Stimulated activated CD8-positive, alpha-beta memory T cell treated with anti-CD3 and anti-CD28 coated beads, Interleukin-7, amount 100 ng/mL, for 1 hour (primary cell): ENCODE measurements at places on chromosomes 5 and 9.

DNA sequence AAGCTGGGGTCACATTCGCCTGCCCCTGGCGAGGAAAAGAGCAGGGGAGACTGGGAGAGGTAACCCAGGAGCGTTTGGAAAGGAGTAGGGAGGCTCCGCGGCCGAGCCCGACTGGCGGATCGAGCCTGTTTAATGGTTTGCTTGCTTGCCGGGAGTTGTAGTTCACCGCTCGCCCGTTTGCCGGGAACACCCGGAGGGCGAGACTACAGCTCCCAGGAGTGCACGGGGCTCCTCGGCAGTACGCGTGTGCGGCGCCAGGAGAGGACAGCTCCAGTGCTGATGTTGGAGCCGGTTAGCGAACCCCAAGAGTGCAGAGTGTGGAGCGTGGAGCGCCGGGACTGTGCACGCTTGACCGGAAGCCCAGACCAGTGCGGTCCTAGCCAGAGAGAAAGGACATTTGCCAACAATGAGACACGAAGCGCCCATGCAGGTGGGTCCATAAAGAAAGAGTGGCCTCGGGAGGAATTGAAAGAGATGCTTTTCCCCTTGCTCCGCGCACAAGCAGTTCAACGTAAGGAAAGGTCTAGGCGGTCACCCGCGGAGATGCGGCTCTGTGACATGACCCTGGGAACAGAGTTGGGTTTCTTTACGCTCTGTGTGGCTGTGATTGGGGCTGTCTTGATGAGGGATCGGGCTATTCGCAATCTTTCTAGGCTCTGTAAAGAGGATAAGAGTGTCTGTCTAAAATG, at the start of gene RAB3C:
RAB3C (plus strand) TSS at position 273 of the 689 bp plus-strand sequence; CDS start at position 407, 134 bp downstream.
- no peak for DNase-seq

DNA sequence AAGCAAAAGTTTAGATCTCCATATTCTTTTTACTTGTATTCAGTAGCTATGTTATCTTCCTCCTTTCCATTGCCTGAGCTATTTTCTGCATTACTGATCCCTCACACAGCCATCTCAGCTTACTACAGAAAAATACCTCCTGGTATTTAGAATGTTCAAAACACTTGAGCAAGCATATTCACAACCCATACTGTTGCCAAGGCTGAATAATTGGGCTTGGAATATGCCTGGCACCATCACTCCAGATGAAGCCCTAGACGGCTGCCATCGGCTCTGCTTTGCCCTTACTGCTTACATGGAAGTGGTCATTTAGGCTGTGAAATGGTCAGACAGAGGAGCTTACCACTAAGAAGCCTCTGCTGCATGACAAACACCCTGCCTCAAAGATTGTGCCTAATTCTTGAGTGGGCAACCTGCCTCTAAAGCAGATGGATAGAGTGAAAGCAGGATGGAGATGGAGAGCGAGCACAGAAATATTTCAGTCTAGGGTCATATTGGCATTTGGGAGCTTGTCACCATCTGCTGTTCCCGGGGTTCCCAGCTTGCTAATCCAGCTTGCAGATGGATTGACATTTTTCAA, 92.5 kb upstream of the TAS2R1 start:
- no peak for DNase-seq

DNA sequence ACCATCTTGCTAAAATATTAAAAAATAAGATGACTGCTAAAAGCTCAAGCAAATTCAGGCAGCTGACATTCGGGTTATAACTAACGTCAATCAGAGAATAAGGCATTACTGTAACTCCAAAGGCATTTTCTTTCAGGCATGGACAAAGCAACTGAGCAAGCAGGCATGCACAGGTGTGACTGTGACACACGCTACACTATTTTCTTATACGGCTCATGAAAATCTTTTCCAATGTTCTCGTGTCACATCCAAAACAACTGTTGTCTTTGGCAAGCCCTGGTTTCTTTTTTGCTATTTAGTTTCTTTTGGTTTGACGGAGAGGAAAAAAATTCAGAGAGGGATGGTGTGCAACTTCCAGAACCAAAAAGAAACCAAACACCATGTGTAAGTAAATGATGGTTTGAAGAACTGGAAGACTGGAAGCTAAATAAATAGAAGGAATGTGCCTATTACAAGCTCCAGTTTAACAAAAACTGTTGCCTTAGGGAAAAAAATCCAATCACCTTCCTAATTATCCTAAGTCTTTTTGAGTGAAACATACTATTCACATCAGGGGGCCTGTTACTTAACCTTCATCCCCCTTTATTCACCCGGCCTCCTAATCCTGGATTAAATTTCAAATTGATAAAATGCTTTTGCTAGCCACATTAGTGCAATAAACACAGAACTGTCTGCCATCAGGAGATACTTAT, 277.6 kb downstream of the PSAT1 start:
- DNase-seq = no peak

- DNase-seq = no peak
Observed at GRCh38 chr9:116935149-116935897, 248.2 kb downstream of the TRIM32 start.

- no peak for DNase-seq
Observed at GRCh38 chr5:6660688-6661087, 27.4 kb downstream of the SRD5A1 start.

DNA sequence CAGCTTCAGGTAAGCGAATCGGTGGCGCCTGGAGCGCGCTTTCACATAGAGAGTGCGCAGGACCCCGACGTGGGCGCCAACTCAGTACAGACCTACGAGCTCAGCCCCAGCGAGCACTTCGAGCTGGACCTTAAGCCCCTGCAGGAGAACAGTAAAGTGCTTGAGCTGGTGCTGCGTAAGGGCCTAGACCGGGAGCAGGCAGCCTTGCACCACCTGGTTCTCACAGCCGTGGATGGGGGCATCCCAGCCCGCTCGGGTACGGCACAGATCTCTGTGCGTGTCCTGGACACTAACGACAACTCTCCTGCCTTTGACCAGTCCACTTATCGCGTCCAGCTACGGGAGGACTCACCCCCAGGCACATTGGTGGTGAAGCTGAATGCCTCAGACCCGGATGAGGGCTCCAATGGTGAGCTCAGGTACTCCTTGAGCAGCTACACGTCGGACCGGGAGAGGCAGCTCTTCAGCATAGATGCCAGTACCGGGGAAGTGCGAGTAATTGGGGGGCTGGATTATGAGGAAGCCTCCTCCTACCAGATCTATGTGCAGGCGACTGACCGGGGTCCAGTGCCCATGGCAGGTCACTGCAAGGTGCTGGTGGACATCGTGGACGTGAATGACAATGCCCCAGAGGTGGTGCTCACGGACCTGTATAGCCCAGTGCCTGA, 1.1 kb downstream of the PCDHAC2 start:
- no peak for DNase-seq

GRCh38 chr5:43232943-43233833, 41.2 kb downstream of the NIM1K start:
- no peak for DNase-seq

- DNase-seq = no peak
Observed at GRCh38 chr5:73030995-73031394, 75.2 kb downstream of the FCHO2 start.

- DNase-seq = no peak
Observed at GRCh38 chr9:2818804-2819121, 25.1 kb downstream of the PUM3 start.

DNA sequence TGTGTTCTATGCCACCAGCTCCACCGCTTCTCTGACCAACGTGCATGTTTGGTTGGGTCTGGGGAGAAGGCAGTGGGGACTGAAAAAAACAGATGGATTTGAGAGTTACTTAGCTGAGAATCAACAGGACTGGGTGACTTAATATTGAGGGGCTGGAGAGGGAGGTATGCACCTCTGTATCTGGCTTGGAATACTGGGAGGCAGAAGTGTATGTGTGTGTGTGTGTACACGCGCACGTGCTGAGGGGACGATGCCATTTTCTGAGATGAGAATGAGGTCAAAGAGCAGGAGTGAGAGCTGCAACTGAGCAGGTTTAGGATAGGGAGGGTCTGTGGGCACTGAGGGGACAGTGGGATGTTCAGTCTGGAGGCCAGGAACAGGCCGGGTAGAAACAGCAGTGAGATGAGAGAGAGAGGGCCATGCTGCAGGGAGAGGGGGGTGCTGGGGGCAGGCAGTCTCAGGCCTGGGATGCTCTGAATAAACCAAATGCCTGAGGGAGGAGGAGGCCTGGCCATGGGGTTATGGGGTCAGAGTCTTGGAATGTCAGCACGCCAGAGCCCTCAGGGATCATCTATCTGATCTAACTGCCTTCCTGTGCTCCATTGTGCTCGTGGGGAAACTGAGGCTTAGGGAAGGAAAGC, 14.0 kb downstream of the PDGFRB start:
- no peak for DNase-seq

- DNase-seq = no peak
Observed at GRCh38 chr5:178136990-178137389, 6.2 kb downstream of the RMND5B start.

GRCh38 chr9:112655668-112656067, 62.2 kb downstream of the INIP start:
- no peak for DNase-seq

- peak; percentile 22 for DNase-seq
Observed at GRCh38 chr5:1294835-1295649, at the start of gene TERT. Gene TERT, minus strand, starts transcription at chr5:1295068. Its CDS starts 79 bp downstream, at chr5:1294989.

DNA sequence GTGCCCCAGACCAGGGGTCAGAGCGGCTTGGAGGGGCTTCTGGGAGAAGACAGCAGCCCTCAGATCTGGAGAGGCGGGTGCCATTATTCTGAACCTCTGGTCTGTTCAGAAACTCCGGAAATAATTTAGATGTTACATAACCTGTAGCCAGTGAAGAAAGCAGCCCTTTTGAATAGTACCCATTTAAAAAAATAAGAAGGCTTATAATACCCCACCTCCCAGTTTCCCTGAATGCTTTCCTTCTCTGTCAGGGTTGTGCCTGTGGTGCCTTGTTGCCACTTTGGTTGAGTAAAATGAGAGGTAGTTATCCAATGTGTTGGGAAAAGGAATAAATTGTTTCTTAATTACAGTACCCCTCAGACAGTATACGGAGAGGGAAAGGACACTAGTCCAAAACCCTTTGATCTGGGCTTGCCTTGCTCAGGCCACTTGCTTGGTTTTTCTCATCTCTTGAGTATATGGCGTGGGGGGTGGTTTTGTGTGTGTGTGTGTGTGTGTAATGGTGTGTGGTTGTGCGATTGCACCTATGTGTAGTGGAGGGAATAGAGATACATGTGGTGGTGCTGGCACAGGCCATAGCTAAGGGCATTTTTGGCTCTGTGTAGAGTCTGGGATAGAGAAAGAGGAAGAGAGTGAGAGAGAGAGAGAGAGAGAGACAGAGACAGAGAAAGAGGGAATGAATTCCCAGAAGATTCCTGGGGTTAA, 59.1 kb upstream of the TLR4 start:
- no peak for DNase-seq

DNA sequence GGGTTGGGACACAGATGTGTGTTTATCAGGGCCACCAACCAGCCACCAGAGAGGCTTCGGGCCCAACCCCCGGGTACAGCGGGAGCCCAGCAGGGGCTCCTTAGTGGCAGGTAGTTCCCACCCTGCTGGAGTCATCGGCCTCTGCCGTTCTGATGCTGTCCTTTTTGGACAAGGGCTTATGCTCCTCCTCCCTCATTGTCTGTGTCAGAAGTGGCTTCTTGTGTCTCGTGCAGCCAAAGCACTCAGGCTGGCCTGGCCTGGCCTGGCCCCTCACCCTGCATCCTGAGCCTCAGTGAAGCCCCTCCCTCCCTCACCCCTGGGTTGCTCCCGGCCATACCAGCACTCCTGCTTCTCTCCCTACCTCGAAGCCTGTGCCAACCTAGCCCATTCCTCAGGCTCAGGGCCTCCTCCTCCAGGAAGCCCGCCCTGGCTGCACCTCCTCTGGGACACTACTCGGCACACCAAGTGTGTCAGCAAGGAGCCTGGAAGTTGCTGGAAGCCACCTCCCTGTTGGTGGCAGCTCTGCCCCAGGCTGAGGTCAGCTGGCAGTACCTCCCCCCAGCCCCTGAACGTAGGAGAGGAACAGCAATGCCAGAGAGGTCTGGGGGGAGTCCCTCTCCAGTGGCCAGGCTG, 4.1 kb upstream of the UBAC1 start:
- DNase-seq = no peak

GRCh38 chr5:154526231-154527226, 48.5 kb upstream of the HAND1 start:
- DNase-seq = no peak

GRCh38 chr9:6641961-6642360, 3.6 kb downstream of the GLDC start:
- DNase-seq = no peak

DNA sequence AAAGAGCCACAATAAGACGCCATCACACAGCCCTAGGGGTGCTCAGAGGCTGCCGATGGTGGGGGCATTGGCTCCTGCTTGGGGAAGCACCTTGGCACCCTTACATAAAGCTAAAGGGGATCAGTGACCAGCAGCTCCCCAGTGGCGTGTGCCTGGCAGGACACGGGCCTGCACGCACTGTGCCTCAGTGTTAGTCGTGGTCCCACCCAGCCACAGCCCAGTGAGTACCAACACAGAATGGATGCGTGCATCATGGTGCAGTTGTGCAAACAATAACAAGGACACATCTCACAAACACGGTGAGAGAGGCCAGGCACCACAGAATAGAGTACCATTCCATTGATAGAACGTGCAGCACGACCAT, 103.2 kb downstream of the WNK2 start:
- DNase-seq = no peak

DNA sequence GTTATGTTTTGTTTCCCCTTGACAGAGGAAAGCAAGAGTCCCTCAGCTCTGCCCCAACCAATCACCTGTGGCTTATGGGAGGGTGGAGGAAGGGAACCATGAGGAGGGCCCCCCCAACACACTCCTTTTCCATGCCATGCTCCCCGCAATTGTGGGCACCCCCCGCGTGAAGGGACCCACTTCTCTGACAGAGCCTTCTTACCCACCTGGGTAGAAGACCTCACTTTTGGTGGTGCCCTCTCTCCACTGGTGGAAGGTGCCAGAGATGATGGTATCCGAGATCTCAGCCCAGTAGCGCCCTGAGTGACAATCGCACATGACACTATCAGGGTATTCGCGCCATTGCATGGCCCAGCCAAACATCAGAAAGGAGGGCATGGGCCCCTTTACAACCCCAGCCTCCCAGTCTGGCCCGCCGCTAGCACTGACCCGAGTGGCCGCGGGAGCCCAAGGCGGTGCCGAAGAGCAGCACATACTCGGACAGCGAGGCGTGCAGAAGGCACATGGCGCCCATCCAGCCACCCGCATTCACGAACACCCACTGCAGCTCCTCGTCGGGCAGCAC, 714 bp downstream of the SIGMAR1 start:
- DNase-seq = no peak

- no peak for DNase-seq
Observed at GRCh38 chr5:9329125-9329524, 216.8 kb downstream of the SEMA5A start.

- DNase-seq = no peak
Observed at GRCh38 chr9:92808726-92809451, 44.3 kb upstream of the BICD2 start.
